Urinary bladder (tissue), 4 donors: ENCODE measurements at places on chromosomes 5 and 9. TPM values are rescaled to one million over a fixed set of nuclear protein-coding genes. Genes with fewer than 3 reads are reported as not detected.

- DNase-seq, result no peak
These were observed 53.6 kb downstream of the SAXO1 start for GRCh38 chr9:18979367-18979766.

The TMEM203 gene
- total RNA-seq, result 24.2 TPM

GRCh38 chr5:128197896-128198522, 114.4 kb downstream of the SLC12A2 start:
- DNase-seq, result no peak

The SPINK9 gene
- total RNA-seq, result not detected

DNA sequence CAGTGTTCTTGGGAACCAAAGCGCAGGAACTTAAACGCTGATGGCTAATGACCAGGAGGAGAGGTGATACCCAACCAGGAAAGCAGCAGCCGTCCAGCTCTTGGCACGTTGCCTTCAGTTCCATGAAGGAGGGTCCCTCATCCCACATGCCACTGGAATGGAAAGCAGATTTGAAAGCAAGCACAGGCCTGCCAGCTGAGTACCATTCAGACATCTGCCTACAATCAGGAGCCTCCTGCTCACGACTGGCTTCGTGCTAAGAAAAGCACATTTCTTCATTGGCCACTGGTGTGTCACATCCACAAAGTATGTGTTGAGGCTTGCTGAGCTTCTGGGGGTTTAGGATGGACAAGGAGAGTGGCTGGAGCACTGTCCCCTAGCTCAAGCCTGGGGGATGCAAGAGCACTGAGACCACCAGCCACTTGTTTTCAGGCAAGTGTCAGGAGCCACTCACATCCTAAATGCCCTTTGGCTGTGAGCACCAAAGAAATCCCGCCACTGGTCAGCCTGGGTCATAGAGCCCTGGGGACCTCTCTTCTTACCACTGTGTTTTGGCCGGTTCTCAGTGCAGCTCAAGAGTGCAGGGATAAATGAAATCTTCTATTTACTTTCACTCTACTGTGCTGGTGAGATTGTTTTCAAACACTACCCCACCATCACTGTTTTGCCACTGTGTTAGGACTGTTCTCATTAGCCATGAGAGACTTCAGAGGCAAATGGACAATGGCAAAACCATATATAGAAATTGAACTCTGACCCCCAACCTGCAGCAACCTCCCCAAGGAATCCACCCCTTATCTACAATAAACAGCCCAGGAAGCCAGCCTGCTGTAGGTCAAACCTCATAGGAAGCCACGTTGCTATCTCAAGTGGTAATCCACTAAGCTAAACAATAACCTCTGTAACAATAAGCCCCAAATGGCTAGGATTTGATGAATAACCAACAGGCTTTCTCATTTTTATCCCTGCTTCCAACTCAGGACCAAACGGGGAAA, 58.3 kb downstream of the MTX3 start:
- DNase-seq, result no peak
